NCI-H1436 (cell line): ENCODE measurements at places on chromosomes 1 and 21.

DNA sequence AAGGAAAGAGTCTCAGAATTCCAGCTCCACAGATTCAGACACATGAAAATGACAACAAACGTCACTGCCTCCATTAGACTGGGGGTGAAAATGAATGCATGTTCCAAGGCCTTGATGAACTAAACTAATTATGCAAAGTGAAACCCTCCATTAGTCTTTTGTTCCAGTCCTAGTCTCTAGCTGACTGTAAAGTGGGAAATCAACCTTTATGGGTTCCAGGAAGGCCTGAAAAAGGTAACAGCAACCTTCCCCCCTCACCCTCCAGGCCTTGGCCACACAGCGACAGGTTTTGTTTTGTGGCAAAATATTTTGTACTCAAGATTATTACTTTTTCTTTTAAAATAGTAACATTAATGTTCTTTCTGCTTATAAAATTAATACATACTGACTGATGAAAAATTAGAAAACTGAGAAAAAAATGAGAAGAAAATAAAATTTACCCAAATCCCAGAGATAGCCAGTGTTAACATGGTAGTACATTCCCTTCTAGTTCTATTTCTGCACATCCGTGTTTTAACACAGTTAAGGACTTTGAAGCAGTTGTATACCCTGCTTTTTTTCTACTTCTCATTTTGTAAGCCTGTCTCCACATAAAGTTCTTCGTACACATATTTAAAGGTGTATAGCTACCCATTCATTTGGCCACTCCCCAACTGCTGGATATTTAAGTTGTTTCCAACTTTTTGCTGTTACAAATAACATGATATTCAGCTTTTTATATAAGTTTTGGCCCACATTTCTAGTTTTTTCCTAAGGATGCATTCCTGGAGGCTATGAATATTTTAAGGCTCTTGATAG is 60.9 kb downstream of the CD2 start:
- DNase-seq: no peak

DNA sequence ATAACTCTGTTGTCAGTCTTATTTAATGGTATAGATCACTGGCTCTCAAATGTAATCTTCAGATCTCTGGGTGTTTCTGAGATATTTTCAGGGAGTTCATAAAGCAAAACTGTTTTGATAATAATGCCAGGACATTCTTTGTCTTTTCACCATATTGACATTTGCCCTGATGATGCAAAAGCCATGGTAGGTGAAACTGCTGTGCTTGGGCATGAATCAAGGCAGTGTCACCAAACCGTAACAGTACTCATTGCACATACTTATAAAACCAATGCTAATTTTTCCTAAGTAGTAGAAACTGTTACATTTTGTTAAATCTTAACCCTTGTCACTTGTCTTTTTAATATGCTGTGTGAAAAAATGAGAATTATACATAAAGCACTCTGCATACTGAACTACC is 76.0 kb downstream of the RPS6KC1 start:
- no peak for DNase-seq

DNA sequence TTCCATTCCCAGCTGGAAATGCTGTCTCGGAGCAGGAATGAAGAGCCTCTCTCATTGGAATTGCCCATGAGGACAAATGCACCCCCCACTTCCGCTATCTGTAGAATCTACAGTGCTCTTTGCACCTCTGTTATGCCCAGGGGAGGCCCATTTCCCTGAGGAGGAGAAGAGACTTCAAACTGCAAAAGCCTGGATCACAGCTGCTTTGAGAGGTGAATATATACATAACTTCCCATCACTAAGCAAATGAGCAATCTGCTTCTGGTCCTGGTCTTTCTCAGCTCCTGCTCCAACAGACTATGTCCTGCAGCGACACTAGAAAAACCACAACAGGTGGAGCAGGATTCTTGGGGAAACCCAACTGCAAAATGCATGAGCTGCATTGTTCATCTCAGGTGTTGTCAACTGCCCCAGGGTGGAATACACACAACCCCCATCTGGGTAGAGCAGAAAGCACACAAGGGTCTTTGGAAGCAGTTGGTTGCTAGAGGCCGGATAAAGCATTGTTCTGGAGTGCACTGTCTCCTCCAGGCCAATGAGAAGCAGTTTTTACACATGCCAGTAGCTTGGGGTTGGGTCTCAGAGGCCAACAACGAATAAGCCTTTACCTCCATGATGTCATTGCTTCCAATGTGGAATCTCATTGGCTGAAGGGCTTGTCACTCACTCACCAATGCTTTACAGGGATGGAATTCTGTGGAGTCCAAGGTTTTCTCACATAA is 67.7 kb upstream of the RAB4A start:
- no peak for DNase-seq

GRCh38 chr21:40829791-40830190 is 17.2 kb downstream of the DSCAM start:
- no peak for DNase-seq

DNA sequence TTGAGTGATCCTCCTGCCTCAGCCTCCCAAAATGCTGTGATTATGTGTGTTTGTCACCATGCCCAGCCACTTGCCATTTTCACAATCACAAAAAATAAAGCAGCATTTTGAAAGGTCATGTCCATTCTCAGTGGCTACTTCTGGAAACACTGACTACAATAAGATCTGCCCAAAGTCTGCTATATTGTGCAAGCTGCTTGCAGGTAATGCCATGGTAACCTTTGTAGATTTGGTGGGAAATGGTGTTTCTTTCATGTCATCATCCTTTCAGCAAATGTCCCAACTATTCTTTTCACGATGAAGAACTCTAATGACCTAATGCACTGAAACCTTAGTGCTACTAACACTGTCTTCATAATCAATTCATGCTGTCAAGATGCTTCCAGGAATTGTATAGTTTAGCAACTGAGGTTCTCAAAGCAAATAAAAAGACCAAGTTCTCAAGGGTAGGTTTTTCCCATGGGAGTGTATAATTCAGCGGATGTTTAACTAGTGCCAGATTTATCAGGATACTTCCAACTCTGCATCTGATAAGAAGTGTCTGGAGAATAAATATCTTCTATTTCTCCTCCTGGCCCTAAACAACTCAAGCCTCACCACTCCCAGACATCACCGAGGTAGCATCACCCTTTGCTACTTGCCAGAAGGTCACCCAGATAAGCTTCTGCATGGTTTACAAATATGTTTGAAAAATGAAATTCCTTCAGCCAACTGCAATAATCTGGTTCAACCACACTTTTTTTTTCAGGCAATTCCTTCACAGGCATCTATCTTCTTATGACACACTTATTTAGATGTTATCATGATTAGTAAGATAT is 132.0 kb upstream of the ZC3H11B start:
- no peak for DNase-seq

DNA sequence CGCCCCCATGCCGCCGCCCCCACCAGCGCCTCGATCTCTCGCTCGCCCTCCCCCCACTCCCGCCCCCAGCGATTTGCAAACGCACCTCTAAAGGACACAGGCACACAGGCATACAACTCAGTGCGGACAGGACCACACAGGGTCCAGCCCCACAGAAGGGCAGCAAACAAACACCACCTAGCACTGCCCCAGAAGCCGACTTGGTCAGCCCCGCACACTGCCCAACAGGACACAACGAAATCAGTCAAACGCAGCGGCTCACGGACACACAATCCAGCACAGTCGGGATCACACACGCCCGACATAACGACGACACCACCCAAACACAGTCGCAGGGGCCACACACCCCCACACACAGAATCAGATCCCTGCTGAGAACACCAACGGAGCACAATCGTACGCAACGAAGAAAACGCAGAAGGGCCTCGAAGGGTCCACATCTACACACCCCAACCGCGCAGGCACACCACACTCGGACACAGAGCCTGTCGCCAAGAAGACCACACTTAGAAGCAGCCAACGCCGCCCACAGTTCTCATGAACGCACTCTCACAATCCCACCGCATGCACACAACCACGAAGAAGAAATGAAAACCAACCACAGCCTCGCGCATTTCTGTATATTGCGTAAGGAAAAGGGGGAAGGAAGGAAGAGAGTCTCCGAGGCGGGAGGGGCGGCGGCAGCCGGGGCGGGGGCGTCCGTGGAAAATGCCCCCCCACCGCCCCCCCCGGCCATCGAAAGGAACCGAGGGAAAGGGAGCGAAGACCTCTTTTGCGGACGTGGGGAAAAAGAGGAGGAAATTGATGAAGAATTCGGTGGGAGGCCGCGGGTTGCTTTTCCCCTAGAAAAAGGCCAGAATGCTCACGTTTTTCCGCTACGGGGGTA is 481 bp downstream of the TAL1 start:
- no peak for DNase-seq

DNA sequence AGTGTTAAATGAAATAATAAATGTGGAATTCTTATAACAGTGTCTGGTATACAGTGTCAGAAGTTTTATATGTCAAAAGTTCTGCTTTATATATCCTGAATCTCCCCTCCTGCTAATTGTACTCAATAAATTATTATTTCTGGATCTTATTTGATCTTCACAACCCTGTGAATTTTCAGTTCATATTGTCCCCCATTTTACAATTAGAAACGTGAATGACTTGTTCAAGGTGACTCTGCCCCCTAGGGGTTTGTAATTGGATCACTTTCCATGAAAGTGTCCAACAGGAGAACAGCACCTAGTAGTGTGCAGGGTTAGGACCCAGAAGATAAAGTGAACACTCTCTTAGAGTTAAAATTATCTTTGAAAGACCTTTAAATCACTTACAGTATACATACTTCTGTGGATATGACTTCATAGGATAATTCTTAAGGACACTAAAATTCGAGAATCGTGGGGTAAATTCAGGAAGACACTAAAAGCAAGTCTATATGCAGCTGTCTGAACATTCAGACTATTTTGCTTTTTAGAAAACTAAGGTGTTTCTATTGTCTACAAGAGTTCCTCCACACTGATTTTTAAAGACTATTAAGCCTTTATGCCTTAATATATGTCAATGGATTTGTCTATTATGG is 4.5 kb upstream of the DDR2 start:
- peak; percentile 40 for DNase-seq

DNA sequence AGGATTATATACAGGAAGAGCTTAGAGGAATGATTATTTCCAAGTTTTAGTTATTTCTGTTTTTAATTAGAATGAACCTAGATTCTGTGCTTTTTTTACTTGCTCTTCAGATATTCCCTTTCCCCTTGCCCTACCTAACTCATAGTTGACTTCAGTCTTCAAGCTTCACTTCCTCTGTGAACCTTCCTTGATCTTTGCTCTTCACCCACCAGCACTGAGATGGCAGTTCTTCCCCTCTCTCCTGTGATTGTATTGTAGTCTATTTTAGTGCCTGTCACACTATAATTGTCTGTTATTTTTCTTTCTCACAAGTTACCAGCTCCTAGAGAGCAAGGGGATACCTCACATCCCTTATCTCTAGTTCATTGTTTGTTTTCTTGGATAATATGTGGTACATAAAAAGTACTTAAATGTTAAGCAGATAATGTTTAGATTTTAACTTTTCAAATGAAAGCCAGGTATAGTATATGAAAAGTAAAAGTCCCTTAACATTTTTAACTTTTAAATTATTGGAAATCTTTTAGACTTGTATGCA is 33.2 kb downstream of the KCTD3 start:
- no peak for DNase-seq

DNA sequence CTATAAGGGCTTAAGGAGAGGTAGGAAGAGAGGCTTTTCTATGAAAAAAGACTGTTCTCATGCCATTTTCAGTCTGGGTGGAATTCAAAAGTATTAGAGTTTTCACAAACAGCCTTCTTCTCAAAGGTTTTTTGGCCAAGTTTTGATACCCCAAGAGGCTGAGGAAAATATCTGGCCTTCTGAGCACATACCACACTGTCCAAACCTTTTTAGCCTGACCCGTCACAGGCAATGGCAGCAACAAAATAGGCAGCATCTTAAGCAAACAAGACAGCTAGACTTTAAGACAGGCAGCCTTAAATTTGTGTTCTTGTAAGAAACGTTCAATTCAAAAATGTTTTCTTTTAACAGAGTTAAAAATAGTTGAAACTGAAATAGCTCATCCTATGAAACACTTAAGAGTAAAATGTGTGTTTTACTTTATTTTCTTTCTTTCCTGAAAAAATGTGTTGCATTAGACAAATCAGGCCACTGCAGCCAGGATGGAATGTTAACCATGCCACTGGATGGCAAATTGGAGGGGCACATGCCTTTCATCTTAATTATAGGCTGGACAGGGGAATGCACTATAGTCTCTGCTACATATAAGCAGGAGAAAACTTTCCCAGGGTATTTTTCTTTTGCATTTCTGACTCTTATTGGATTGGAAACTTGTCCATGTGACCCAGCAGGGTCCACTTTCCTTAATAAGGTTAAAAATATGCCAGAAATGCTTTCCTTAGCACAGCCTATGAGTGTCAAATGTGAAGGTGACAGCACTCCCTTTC is 315.0 kb downstream of the TGFB2 start:
- no peak for DNase-seq
